ENCODE measurements at places on chromosomes 5 and 9.

GRCh38 chr5:157821822-157822622, 36.9 kb downstream of the CLINT1 start:
- DNase-seq, result no peak

DNA sequence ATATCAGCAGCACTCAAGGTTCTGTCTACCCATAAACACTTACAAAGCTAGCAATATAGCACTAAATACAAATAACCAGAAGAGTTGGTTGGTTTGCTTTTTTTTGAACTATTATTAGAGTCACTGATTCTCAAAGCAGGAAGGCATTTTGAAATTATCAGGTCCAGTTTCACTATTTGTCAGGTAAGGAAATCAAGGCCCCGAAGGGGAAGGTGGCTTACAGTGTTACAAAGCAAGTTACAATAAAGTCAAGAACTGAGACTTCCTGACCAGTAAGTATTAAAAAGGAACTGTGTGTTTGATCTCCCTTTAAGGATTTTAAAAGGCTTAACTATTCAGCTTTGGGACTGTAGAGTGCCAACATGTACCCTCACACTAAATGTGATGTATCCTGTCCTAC, 10.8 kb downstream of the C5orf15 start:
- no peak for DNase-seq

GRCh38 chr9:126611193-126611591, 2.5 kb upstream of the LMX1B start:
- no peak for DNase-seq

DNA sequence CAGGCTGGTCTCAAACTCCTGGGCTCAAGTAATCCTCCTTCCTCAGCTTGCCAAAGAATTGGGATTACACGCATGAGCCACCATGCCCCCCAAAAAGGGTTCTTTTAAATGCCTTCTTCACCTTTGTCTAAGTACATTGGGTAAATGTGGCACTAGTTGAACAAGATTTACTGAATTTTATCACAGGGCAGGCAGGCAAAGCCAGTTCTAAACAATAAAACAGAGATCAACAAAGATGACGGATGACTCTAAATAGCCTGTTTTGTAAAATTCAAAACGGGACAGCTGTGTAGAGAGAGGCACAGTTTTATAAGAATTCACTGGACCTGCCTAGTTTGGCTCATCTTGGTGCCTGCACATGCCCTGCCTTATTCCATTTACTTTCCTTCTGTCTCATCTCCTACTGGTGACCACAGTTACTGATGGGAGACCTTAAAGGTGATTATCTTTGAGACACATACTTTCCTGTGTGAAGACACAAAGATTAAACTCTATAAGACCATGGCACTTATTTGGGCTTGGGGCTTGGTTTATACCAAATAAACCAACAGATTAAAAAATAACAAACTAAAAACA, 149.6 kb upstream of the DMRT1 start:
- no peak for DNase-seq

DNA sequence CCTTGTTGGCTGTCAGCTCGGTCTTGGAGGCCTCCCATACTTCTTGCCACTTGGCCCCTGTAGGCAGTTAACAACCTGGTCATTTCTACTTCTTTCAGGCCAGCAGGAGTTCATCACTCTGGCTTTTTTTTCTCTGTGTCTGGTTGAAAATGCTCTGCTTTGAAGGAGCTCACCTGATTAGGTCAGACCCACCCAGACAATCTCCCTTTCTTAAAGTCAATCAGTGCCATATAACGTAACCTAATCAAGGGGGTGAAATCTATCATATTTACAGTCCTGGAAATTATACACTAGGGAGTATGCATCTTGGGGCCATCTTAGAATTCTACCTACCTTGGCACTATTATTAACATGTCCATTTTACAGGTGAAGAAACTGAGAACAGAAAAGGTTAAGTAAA, 155.4 kb downstream of the SREK1 start:
- DNase-seq, result no peak

DNA sequence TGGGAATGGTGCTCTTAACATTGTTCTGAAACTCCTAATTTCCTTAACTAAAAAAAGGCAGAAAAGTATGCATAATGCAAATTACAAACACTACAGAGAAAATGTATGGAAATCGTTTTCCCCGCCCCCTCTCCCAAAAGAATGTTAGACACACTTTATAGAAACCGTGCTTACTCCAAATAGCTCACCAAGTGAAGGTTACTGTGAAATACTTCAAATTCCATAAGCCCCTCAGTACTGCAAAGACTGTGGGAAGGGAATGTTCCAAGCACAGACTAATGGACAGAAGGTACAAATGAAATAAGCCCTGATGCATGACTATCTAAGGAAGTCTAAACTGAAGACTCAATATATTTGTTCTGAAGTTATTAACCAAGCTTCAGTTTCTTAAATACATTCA, 12.5 kb downstream of the MAPKAP1 start:
- no peak for DNase-seq

GRCh38 chr5:56681346-56681745, 134.0 kb upstream of the MAP3K1 start:
- no peak for DNase-seq

DNA sequence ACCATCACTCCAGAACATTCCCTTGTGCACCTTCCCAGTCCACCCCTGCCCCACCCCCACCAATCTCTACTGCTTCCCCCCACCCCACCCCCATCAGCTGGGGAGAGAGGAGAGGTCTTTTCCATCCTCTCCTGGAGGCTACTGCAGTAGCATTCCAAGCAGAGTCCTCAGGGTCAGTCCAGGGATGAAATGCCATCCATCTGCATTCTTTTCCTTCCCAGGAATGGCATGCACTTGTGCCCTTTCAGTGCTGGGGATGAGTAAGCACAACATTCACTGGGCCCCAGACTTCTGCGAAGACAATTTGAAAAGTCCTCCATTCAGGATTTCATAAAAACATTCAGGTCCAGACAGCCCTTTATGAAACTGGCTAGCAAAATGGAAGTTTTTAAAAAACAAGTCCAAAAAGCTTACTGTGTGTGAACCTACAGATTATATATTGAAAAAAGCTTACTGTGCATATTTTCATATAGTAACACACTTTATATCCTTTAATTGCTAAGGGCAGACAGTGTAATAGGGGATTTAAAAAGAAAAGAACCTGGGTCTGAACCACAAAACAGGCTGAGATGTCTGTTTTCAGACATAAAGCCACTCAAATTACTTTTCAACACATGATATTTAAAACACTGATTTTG, 50.0 kb upstream of the GOLPH3 start:
- no peak for DNase-seq

GRCh38 chr9:79572032-79572607, 355 bp downstream of the TLE4 start:
- no peak for DNase-seq

DNA sequence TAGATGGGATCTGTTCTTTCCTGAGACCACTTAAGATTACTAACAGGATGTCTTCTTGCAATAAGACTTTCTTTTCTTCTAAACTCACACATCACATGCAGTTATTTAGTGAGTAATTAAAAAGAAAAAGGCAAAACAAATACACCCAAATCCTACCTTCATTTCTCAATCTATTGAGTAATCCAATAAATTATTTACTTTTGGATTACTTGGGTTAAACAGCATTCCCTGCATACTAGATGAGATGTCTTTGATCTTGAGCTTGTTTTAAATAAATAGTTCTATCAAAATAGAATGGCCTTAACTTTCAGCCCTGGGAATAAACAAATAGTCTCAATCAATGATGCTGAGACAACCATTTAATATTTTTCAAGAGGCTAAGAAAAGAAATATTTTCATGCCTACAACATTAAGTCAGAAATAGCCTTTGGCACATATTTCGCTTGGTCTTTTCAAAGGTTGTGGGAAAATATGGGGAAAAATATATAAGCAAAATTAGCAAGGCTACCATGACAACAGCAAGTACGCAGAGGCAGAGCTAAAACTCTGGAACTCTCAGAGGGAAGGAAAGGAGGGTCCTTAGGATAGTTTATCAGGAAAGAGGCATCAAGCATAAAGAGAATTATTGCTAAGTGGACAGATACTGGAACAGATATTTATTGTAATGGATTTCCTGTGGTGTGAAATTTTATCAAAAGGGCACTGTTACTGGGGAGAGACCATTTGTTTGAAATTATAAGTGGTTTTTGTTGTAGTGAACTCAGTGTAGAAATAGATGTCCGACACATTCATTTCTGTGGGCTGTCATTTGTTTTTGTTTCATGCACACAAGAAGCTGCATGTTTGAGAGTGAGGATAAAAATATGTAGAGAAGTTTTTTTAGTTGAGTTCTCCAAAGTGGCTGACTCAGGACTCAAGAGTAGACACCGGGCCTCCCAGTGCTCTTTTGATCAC, 70.2 kb upstream of the CDH6 start:
- no peak for DNase-seq

GRCh38 chr9:94014066-94014654, 59.0 kb upstream of the BARX1 start:
- peak; percentile 55 for DNase-seq

DNA sequence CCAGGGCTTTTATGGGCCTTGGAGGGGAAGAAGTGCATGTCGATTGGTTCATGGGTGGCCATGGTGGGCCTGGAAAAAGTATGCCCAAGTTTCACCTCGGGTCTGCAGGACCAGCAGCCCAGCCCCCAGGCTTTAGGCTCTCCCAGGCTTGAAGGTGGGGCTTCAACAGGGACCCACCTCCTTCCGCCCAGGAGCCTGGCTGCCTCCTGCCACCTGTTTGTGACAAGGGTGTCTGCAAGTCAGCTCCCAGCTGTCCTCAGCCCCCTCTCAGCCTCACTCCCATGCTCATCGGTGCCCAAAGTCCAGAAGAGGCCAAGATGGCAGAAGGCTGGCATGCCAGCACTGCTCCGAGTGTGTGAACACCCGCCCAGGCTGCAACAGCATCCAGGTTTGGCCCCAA, 1063.2 kb upstream of the ACO1 start:
- no peak for DNase-seq

DNA sequence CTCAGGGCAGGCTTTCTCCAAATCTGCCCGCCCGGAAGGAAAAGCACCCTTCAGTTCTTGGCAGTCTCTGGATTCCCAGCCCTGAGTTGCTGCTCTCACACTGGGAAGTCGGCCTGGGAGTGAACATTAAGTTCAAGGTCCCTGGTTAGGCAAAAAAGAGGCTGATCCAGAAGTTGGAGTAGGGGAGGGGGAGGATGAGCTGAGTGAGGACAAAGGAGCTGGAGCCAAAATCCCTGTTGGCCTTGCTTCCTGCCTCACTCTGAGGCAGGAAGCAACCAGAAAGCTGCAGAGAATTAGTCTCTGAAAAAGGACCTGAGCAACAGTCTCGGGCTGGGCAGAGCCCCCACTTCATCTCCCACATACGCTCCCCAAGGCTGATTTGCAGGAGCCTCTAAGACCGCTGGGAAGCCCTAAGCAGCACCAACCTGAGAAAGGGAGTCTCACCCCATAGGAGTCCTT, 15.0 kb upstream of the RPS14 start:
- no peak for DNase-seq

GRCh38 chr5:8079056-8079455, 210.1 kb downstream of the MTRR start:
- DNase-seq, result no peak

- no peak for DNase-seq
Measured at GRCh38 chr9:126829035-126829434, 24.2 kb downstream of the ZBTB43 start.

DNA sequence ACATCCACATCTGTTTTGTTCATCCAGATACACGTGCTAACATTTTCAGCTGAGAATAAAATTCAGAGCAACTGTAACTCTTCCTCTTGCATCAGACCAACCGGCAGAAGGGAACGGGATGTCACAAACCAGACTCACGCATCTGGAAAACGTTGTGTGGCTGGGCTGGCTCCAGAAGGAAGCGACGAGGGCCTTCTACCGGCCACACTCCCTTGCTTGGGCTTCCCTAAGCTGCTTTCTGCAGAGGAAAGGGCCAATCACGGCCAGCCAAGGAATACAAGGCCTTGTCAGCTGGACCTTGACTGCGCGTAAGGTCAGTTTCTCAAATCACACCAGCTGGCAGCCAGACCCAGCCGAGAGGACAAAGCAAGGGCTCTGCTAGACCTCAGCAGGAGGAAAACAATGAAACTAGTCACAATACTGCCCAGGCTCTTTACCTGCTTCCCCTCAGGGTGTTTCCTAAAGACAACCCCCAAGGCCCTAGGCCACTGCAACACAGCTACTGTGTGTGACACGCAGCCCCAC, 106.1 kb downstream of the THBS4 start:
- no peak for DNase-seq

- DNase-seq, result no peak
Measured at GRCh38 chr5:177123789-177124485, 9.6 kb upstream of the NSD1 start.

DNA sequence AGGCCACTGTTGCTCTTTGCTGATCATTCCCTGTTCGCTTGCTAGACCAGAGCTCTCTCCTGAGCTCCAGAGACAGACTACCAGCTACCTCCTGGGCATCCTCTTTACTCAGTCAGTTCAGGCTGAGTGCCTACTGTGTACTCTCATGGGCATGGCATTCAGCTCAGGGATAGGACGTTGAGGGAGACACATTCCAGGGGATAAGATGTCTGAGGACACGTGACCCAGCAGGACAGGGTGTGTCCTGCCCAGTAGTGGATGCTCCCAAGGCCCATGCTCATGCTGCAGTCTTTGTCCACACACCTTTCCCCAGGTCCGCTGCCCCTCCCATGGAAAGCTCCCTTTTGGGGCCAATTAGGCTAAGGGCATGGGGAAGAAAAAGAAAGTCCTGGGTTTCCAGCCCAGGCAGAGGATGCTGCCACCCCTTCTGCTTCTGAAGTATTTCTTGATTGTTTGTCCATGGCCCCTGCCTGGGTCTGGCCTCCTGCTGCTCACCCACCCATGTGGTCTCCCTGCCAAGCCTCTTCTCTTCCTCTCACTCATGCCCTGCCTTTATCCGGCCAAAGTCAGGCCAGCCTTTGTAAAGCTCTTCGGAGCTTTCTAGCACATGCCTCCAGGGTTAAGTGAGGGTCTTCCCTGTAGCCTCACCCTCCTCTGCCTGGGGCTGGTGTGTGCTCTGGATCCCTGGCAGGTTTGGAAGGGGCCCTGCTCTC, 60.5 kb upstream of the PITX1 start:
- DNase-seq, result no peak

- peak; percentile 73 for DNase-seq
Measured at GRCh38 chr5:127549551-127549950, 32.1 kb downstream of the PRRC1 start.

GRCh38 chr5:94094793-94095441, 353.5 kb upstream of the POU5F2 start:
- DNase-seq, result no peak

DNA sequence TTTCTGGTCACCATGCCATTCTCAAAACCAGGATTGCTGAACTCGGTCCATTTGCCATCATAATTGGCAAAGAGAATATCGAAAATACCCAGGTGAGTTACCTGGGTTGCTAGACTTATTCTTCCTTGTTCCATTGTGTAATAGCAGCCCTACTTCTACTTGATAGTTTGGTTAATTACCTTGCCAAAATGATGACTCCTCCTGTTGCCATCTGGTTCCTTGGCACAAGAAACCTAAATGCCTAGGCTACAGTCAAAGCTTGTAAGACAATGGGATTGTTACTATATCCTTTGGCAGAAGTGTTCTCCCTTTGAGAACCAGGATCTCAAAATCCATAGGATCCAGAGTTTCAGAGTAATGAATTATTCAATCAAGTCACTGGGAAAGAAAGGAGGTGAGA, 373.2 kb upstream of the ACTBL2 start:
- DNase-seq, result no peak

Data from NCI-H748 treated with DMSO at 0.1 percent for 48 hours (cell line).